Large intestine (tissue), 12 donors: ENCODE measurements at places on chromosomes 7 and 10. TPM values are rescaled to one million over a fixed set of nuclear protein-coding genes. Genes with fewer than 3 reads are reported as not detected.
A peak's percentile ranks its signal among the peaks of the same experiment; 100 is the strongest.

DNA sequence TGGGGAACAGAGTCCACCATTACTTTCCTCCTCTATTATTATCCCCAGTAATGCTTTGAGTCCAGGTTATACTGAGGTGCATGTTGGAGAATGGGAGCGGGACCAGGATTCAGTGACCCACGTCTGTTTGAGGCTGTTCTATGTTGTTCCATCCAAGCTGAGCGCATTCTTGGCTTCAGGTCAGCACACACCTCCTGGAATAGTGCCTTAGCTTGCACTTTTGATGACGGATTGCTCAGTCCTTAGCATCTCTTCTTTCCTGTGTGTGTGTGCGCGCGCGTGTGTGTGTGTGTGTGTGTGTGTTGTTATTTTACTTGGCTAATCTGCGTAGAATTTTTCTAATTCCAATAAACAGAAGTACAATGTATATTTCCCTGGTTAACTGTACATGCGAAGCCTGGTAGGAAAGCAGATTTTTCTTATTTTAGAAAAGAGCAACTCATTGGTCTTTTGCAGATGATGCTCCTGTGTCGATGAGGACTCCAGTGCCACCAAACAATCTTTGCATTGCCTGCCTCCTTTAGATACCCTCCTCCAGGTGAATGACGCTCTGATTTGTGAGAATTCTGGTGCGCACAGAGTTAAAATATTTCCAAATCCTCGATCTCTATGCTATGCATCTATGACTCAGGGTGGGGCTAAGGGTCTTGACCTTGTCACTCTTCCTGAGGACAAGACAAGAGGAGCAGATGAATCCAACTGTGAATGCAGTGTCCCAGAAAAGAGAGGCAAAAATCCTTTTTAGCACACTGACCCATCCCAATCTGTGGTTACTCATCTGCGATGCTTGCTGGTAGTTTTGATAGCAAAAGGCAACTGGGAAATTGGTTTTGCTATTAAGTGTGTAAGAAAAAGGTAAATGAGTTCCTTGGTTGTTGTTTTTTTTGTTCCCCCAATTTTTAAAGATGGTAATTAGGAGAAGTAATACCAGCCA lies 13.3 kb upstream of the CELF2 start:
- no peak overlapping the region for H3K27ac ChIP-seq
- H3K4me3 ChIP-seq: no peak overlapping the region
- peaks cover 16% of the 10 kb centered on the region for H3K27me3 ChIP-seq
- no peaks in the 10 kb centered on the region for H3K36me3 ChIP-seq
- DNase-seq: no peak

DNA sequence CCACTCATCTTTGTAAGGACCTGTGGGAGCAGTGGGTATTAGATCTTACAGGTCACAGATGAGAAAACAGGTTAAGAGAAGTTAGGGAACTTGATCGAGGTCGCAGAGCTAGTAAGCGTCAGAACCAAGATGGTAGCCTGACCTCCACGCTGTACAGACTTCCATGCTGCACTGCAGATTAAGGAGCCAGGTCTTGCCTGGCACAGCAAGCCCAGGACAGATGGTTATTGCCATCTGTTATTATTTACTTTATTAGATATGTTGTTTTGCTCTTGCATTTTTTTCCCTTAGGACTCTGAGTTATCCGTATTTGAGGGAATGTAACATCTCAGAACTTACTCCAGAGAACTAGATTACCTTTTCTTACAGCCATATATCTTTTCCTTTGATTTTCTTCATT lies 147.2 kb downstream of the NSUN6 start:
- H3K27ac ChIP-seq: no peak overlapping the region
- DNase-seq: no peak
- no peaks in the 10 kb centered on the region for H3K27me3 ChIP-seq
- no peaks in the 10 kb centered on the region for H3K4me1 ChIP-seq
- H3K36me3 ChIP-seq: no peaks in the 10 kb centered on the region
- H3K4me3 ChIP-seq: no peak overlapping the region

- H3K36me3 ChIP-seq: peaks cover 37% of the 10 kb centered on the region
- no peaks in the 10 kb centered on the region for H3K27me3 ChIP-seq
- H3K4me1 ChIP-seq: no peaks in the 10 kb centered on the region
- DNase-seq: no peak
- no peak overlapping the region for H3K4me3 ChIP-seq
Observed at GRCh38 chr7:102248081-102248455, 38.6 kb upstream of the SH2B2 start.

GRCh38 chr7:52518869-52519268 lies 516.6 kb upstream of the POM121L12 start:
- H3K27me3 ChIP-seq: no peaks in the 10 kb centered on the region
- DNase-seq: no peak
- H3K27ac ChIP-seq: no peak overlapping the region
- no peaks in the 10 kb centered on the region for H3K36me3 ChIP-seq

DNA sequence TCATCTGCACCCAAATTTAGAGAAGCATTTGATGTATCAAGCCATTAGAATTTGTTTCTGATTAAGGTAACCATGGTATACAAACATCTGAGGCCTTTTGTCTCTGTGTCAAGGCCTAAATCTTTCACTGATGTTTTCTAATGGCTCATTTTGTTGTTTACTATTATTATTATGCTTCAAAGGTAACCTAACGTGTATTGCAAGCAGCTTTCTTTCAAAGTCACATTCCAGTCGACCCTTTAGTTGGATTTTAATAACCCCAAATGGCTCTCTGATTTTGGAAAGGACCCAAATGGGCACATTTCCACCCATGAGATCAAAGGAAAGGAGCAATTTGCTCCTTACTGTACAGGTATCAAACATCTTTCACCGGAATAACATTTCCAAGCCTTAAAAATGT lies 46.7 kb upstream of the WNT16 start:
- H3K27ac ChIP-seq: no peak overlapping the region
- DNase-seq: no peak
- H3K36me3 ChIP-seq: no peaks in the 10 kb centered on the region
- H3K27me3 ChIP-seq: no peaks in the 10 kb centered on the region
- no peak overlapping the region for H3K4me3 ChIP-seq

DNA sequence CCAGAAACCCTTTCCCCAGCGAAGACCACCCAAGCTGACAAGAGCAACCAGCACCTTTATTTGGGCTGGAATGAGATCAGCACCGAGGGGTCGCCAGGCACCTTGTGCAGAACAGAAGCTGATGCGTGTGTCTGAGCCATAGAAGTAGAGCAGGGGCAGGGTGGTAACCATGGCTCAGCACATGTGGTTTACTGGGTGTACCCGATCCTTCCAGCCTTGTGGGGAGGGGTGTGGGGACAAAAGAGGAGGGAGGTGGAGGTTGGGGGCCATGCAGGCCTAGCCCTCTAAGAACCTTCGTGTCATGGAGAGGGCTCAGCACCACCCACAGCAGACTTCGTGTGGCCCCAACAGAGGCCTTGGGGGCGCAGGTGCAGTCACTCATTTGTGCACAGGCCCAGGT lies 84.0 kb upstream of the GTF2I start:
- H3K27ac ChIP-seq: no peak overlapping the region
- no peak for DNase-seq
- no peaks in the 10 kb centered on the region for H3K27me3 ChIP-seq
- no peak overlapping the region for H3K4me3 ChIP-seq
- peaks cover 32% of the 10 kb centered on the region for H3K36me3 ChIP-seq

DNA sequence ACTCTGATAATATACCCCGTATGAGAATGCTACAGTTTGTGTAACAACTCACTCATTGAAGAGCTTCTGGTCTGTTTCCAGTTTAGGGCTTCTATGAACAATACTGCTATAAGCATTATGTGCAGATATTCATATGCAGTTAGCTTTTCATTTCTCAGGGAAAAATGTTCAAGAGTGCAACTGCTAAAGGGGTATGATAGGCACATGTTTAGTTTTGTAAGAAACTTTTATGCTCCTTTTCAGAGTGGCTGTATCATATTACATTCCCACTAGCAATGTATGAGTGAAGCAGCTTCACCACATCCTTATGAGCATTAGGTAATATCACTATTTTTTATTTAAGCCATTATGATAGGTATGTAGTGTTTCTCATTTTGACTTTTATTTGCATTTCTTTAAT lies 182.6 kb upstream of the CXCL12 start:
- no peaks in the 10 kb centered on the region for H3K36me3 ChIP-seq
- no peak overlapping the region for H3K4me3 ChIP-seq
- H3K27ac ChIP-seq: no peak overlapping the region
- DNase-seq: no peak

GRCh38 chr10:95474228-95475002 lies 86.8 kb downstream of the SORBS1 start:
- H3K4me3 ChIP-seq: no peak overlapping the region
- H3K27ac ChIP-seq: peak overlapping the region; percentile 87
- no peaks in the 10 kb centered on the region for H3K36me3 ChIP-seq
- peak; percentile 85 for DNase-seq

DNA sequence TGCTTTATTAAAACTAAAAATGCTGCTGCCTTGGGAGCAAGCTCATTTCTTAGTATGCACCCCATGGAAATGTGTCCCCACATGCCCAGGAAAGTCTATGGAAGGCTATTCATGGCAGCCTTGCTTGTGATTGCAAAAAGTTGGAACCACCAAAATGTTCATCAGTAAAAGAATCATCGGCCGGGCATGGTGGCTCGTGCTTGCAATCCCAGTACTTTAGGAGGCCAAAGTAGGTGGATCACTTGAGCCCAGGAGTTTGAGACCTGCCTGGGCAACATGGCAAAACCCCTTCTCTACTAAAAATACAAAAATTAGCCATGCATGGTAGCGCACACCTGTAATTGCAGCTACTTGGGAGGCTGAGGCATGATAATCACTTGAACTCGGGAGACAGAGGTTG lies 79.8 kb downstream of the ARHGAP22 start:
- DNase-seq: no peak
- no peak overlapping the region for H3K4me3 ChIP-seq
- H3K4me1 ChIP-seq: peaks cover 3% of the 10 kb centered on the region
- H3K36me3 ChIP-seq: no peaks in the 10 kb centered on the region

GRCh38 chr10:44742248-44742647 lies 168.9 kb upstream of the TMEM72 start:
- no peaks in the 10 kb centered on the region for H3K36me3 ChIP-seq
- DNase-seq: no peak
- no peak overlapping the region for H3K4me3 ChIP-seq
- H3K4me1 ChIP-seq: no peaks in the 10 kb centered on the region
- no peaks in the 10 kb centered on the region for H3K27me3 ChIP-seq
- H3K27ac ChIP-seq: no peak overlapping the region

GRCh38 chr7:65609131-65609530 lies 235.5 kb downstream of the ZNF92 start:
- H3K27ac ChIP-seq: no peak overlapping the region
- peaks cover 5% of the 10 kb centered on the region for H3K27me3 ChIP-seq
- DNase-seq: no peak
- no peaks in the 10 kb centered on the region for H3K36me3 ChIP-seq

GRCh38 chr10:119281581-119282071 lies 74.3 kb downstream of the GRK5 start:
- no peaks in the 10 kb centered on the region for H3K27me3 ChIP-seq
- H3K27ac ChIP-seq: no peak overlapping the region
- no peak for DNase-seq
- H3K36me3 ChIP-seq: peaks cover 2% of the 10 kb centered on the region
- H3K4me3 ChIP-seq: no peak overlapping the region

GRCh38 chr10:72255977-72256729 lies 17.6 kb upstream of the DDIT4 start:
- H3K36me3 ChIP-seq: no peaks in the 10 kb centered on the region
- no peak overlapping the region for H3K4me3 ChIP-seq
- peaks cover 32% of the 10 kb centered on the region for H3K4me1 ChIP-seq
- H3K27ac ChIP-seq: no peak overlapping the region
- no peaks in the 10 kb centered on the region for H3K27me3 ChIP-seq

- no peak for DNase-seq
- H3K4me1 ChIP-seq: no peaks in the 10 kb centered on the region
- H3K4me3 ChIP-seq: no peak overlapping the region
- no peak overlapping the region for H3K27ac ChIP-seq
- H3K36me3 ChIP-seq: peaks cover 16% of the 10 kb centered on the region
- H3K27me3 ChIP-seq: no peaks in the 10 kb centered on the region
Observed at GRCh38 chr10:72889391-72889831, 4.1 kb upstream of the OIT3 start.

- H3K27ac ChIP-seq: no peak overlapping the region
- H3K27me3 ChIP-seq: no peaks in the 10 kb centered on the region
- H3K36me3 ChIP-seq: no peaks in the 10 kb centered on the region
- H3K4me1 ChIP-seq: no peaks in the 10 kb centered on the region
- H3K4me3 ChIP-seq: no peak overlapping the region
Observed at GRCh38 chr10:76073524-76073923, 642.1 kb downstream of the LRMDA start.

GRCh38 chr10:48606530-48607355 lies 1.9 kb upstream of the ARHGAP22 start:
- H3K4me1 ChIP-seq: peaks cover 5% of the 10 kb centered on the region
- H3K27me3 ChIP-seq: peaks cover 48% of the 10 kb centered on the region
- no peak overlapping the region for H3K27ac ChIP-seq
- no peak overlapping the region for H3K4me3 ChIP-seq

- no peaks in the 10 kb centered on the region for H3K4me1 ChIP-seq
- DNase-seq: no peak
- no peak overlapping the region for H3K27ac ChIP-seq
- no peaks in the 10 kb centered on the region for H3K36me3 ChIP-seq
- H3K4me3 ChIP-seq: no peak overlapping the region
Observed at GRCh38 chr10:6823770-6824169, 243.7 kb upstream of the PRKCQ start.

The PTPRZ1 gene
- 20.6 TPM for polyA plus RNA-seq

The LAMTOR4 gene
- 133 TPM for polyA plus RNA-seq

The EBLN1 gene
- polyA plus RNA-seq: not detected

The CCL24 gene
- 32.1 TPM for polyA plus RNA-seq

The GNAT3 gene
- polyA plus RNA-seq: 0.57 TPM

The HERC4 gene
- 43.0 TPM for polyA plus RNA-seq

The FAM25C gene
- polyA plus RNA-seq: not detected
